ENCODE measurements at places on chromosomes 5 and 9.

DNA sequence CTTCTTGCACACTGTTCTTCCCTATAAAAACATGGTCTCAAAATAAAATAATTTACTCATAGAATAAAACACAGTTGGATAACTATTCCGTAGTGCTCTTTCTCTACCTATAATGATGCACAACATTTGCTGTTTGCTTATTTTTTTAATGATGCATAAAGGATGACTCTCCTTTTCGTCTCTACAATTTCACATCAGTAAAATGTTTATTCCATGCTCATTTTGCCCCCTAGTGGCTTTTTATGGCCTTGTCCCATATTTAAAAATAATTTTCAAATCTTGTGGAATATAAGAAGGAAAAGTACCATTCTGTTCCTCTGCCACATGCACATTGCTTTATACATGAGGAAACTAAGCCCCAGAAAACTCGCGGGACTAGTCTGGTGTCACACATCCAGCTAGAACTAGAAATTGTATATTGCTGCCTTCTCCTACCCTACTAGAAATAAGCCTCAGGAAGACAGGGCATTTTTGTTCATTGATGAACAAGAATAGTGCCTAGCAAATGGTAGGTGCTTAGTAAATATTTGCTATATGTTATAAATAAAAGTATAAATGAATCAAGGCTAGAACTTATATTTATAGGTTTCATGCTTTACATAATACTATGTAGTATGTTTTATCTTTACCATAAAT is 12.7 kb downstream of the KCTD16 start:
- no peak for DNase-seq

- no peak for DNase-seq
These were observed 100.0 kb downstream of the ADGRV1 start for GRCh38 chr5:90658620-90659019.

DNA sequence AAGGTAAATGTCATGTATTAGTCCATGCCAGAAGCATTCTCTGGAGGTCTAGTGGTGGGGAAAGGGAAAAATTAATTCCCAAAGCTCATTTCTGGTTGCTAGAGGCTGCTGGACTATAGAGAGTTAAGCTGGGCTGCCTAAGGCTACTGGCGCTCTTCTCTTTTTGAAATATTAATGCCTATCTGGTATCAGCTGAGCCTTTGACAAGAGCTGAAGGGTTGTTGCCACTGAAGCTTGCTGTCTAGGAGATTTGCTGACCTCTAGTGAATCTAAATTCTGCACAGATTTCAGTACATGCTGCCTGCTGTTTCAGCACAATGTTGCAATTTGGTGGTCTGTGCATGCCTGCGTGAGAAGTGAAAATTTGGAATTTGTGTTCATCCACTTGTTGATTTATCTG is 29.1 kb upstream of the PLCXD3 start:
- DNase-seq, result no peak

DNA sequence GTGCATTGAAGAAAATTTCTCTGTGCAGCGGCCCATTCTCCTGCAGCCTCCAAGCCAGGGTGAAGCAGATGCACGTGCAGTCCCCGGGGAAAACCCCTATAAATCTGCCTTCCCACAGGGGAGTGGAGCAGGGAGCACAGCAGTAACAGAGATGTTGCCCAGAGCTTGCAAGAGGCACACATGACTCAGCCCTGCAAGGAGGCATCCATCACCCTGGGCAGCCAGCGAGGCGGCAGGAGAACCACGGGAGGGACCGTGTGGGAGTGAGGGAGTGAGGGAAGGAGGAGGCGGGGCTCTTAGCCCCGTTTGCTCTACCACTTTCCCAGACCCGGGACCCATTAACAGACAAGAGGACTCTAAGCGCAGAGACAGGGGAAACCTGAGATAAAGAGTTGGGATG is 96.2 kb upstream of the ARAP3 start:
- DNase-seq, result no peak

DNA sequence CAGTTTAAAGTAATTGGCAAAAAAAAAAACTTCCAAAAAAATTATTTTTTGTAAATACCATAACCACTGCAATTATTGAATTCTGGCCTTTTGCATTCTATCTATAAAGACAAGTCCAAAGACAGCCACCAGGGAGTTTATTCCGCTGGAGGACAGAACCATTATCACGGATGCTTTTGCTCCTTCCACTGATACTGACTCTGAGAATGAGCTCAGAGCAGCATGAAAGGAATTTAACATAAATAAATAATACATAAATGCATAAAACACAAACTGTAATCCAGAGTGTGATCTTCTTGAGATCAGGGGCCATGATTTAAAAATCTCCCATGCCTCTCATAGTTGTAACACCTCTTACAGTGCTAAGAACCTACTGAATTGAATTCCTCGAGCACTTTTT is 264.8 kb downstream of the ARRDC3 start:
- DNase-seq, result no peak

Measured in activated naive CD4-positive, alpha-beta T cell (primary cell).